ENCODE measurements at places on chromosomes 3 and 15.

- no peak for DNase-seq
These were observed 4.9 kb upstream of the IFT57 start for GRCh38 chr3:108227131-108227530.

DNA sequence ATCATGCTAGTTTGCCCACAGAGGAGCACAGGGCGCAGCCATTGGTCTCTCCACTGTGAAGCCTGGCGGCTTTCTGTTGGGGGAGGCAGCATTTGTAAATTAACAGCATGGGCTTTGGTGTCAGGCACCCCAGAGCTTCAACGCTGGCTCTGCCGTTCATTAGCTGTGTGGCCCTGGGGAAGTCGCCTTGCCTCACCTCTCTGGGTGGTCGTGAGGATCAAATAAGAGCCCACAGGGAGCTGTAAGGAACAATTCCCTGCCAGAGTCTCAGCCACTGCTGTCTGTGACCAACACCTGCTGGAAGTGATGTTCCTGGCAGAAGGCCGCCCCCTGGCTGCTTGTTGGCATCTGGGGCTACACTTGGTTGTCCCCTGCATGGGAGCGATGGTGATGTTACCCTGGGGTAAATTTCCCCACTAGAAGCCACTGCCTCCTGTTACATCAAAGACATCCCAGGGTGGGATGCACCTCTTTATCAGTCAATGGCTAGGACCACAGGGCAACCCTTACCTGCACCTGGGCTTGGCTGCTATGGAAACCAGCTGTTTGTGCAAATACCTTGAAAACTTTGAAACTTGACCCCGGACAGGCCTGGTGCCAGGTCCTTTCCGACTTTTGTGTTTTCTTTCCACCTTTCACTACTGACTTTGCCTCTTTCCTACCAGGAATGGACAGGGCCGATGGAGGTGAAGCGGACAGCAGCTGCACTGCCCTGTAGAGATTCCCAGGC, 36.9 kb downstream of the DNASE1L3 start:
- DNase-seq, result peak; percentile 36

DNA sequence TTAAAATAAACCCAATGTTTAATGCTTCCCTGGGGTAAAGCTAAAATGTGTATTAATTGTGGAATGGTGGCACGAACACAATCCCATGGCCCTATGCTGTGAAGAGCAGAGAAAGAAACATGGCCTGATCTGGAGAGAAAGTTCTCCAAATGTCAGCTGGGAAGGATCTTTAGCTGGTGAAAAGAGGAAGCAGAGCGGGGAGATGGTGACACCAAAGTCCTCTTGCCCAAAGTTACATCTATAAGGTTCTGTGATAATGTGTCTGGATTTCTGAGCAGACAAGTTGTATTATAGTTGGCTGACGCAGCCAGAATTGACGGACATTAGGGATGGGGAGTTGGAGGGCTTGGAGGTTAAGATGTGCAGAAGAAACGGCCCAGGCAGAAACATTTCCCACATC, 196.2 kb downstream of the CHST2 start:
- DNase-seq, result no peak

DNA sequence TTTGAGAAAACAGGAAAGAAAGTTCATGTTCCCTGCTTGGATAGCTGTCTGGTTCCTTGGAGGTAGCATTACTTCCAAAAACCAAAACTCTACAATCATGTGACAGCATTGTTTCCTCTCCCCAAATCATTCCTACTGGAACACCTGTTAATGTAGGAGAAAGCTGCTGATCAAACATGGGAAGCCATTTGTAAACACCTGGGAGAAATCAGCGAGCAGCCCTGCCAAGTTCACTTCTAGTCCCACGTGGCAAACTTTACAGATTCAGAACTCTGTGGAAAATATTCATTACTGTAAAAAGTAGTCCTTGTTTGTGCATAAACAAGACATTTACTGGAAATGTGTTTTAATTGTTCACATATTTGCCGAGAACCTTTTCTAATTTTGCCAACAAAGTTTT, 275.5 kb upstream of the AZI2 start:
- no peak for DNase-seq

- DNase-seq, result no peak
These were observed 79.4 kb downstream of the PEX5L start for GRCh38 chr3:179957264-179957845.

GRCh38 chr3:197371591-197372046, 73.2 kb upstream of the DLG1 start:
- no peak for DNase-seq

DNA sequence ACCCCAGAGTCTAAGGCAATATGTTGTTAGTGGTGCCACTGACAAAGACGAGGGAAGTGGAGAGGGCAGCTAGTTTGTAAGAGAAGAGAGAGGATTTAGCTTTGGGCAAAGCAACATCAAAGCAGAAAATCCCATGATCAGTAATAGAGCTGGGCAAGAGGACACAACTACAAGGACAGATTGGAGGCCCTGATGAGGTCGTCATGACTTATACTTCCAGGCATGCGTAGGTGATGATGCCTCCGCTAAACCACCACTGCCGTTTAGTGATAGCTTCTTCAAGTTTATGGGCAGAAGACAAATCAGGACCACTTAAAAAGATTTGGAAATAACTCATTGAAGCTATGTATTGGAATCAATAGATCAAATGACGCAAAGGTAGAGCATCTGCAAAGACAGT, 2.6 kb downstream of the HRG start:
- DNase-seq, result no peak

DNA sequence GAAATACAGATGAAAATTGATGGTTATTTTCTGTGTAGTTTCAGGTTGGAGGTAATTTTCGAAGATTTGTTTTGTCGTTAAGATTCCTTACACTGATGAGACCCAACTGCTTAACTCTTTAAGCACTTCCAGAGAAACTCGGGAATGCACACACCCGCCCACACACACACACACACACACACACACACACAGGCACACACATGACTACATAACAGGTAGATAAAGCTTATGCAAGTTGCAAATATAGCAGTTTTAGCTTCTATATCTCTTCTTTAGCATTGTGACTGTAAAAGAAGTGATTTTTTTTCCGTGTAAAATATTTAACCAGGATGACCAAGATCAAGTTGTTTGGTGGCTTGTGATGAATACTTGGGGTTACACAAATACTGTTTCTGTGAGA, 294.9 kb upstream of the NR2F2 start:
- no peak for DNase-seq

DNA sequence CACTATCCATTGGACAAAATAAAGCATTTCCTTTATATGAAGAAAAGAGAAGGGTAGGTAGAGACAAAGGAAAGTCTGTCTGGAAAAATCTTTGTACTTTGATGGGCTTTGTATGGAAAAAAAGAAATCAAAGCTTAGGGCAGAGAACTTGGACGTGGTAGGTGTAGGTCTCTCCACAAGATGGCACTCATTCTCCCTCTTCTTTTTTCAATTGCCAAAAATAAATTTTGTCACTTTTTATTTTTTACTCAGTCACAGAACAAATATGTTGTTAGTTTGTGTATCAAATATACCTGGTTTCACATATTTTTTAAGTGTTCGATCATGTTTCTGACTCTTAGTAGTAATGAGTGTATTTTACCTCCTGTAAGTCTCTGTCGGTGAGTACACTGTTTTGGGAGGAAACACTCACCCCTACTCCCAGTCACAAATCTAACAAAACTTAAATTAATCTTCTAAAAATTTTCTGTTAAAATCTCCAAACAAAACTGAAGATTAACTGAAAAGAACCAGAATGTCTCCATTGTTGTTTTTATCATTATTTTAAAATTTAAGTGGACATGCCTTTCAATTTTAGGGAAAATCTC, 415.8 kb upstream of the GOLIM4 start:
- peak; percentile 22 for DNase-seq

GRCh38 chr3:184284696-184285095, 8.9 kb downstream of the ECE2 start:
- peak; percentile 76 for DNase-seq

DNA sequence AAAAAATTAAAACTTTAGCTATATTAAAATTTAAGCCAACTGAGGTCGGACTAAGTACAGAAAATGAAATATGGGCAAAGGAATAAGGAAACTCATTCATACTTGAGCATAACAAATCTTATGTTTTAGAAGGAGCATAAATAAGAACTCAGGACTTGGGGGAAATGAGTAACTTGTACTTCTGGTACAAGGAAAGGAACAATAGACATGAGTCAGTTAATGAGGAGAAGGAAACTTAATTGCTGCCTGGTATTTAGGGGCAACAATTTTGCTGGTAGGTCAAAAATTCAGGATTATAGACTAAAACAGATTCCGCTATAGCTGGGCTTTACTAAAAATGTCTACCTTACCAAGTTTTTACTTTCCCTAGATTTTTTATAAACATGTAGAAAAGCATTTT, 113.1 kb downstream of the MYO5A start:
- DNase-seq, result no peak

- DNase-seq, result no peak
These were observed 40.3 kb downstream of the USP50 start for GRCh38 chr15:50506121-50506520.

DNA sequence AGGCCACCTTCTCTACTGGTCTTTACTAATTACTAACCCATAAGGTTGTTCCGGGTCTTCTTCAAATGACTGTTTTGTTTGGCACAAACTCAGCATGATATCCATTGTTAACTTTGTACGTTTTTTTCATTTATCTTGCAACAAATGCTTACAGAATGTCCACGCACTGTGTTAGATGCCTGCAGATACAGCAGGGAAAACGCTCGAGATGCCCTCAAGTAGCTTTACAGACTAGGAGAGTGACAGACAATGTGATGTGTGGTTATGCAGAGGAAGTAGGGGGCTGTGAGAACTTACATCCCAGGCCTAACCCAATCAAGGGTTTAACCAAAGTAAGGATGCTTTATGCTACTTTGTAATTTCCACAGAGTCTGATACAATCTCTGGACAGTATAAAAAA, 949 bp upstream of the RFC4 start:
- DNase-seq, result no peak

- DNase-seq, result no peak
These were observed 158.8 kb downstream of the ERC2 start for GRCh38 chr3:56309465-56309864.

DNA sequence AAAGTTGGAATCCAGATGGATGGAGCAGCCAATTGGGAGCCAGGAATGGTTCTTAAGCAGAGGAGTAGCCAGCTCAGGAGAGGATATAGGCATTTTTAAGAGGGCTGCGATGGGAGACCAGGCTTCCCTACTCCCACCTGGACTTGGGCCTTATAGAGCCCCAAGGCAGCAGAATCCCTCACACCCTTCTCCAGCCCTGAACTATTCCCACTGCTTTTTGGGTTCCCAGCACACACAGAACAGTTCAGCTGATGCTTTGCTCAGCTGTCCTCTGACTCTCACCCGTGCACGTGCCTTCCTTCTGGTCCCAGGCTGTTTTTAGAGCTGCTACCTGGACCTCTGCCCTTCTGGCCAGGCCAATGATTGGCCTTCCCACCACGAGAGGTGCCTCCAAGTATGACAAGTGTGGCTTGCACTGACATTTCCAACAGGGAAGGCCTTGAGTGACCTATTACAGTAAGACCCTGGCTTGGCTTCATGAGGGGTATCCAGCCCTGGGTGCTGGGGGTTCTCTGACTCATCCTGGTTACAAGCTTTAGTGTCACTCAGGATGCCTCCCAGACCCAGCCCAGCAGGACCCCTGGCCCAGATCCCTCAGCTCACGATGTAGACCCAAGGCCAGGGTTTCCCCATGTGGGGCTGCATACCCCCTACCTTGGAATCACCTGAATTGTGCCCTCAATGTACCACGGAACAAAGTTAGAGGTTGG, 25.2 kb downstream of the NOX5 start:
- no peak for DNase-seq

GRCh38 chr15:100601617-100602063, 344 bp downstream of the LINS1 start:
- DNase-seq, result no peak

DNA sequence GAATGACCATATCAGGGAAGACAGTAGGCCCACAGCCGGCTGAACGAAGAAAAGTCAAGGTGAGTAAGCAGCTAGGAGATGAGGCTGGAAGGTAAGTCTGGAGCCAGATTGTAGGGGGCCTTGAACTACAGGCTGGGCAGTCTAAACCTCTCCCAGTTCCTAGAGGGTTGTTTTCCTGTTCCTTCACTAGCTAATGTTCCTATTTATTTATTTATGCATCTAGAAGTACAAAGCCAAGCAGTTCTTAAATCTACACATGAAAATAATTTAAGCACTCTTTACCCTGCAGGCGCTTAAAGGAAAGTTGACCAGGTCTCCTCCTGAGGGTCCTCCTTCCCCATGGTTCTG, 3.7 kb downstream of the ACAA1 start:
- no peak for DNase-seq

DNA sequence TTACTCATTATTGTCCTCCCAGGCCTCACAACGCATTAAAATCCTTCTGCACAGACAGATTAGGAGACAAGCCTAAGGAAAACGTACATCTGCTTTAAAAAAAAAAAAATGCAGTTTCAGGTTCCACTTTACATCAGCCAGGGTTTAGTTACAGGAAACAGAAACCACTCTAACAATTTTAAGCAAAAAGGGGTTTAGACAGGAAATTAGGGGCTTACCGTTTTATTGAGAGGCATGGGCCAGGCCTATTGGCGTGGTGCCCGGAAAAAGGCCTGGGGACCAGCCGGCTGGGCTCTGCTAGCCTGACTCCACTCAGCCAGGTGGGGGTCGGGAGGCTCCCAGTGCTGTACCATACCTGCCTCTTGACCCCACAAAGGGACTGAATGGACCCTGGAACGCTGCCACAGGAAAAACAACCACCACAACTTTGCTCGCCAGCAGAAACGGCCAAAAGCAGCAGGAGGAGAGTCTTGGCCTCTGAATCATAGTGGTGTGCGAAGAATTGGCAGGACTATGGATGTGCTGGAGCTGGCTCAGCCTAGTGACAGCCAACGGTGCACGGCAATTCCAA, 124.3 kb downstream of the CHSY1 start:
- peak; percentile 87 for DNase-seq

DNA sequence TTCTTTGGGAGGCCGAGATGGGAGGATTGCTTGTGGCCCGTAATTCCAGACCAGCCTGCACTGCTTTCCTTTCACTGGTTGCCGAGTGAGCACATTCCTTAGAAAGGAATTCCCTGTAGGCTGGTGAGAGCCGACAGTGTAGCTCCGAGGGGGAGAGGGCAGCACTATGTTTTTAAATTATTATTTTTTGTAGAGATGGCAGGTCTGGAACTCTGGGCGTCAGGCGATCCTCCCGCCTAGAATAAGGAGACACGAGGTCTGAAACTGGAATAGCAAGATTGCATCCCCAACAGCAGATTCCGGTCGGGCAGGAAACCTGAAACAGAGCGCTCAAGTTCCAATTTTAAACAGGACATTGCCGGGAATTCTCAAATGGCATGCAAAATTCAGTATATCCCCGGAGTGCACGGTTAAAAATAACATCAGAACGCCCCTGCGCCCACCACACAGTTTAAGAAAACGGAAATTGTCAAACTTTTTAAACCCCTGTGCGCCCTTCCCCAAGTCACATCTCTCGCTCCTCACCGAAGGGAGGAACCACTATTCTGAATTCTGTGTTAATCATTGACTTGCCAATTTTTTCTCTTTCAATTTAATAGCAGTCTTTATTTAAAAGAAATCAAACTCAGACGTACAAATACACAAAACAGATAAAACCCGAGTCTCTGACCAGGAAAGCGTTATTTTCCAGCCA, 643 bp upstream of the RNU5B-1 start:
- peak; percentile 62 for DNase-seq

Data from ELR (cell line).